Stimulated activated naive CD4-positive, alpha-beta T cell (primary cell): ENCODE measurements at places on chromosomes 11 and 22.

GRCh38 chr11:69666261-69666660 lies 8.9 kb downstream of the LTO1 start:
- DNase-seq, result no peak

GRCh38 chr11:106959386-106959785 lies 58.9 kb downstream of the GUCY1A2 start:
- DNase-seq, result no peak

GRCh38 chr11:115303929-115304531 lies 200.2 kb downstream of the CADM1 start:
- DNase-seq, result no peak

- no peak for DNase-seq
Observed at GRCh38 chr11:44191322-44192016, 96.0 kb downstream of the EXT2 start.

DNA sequence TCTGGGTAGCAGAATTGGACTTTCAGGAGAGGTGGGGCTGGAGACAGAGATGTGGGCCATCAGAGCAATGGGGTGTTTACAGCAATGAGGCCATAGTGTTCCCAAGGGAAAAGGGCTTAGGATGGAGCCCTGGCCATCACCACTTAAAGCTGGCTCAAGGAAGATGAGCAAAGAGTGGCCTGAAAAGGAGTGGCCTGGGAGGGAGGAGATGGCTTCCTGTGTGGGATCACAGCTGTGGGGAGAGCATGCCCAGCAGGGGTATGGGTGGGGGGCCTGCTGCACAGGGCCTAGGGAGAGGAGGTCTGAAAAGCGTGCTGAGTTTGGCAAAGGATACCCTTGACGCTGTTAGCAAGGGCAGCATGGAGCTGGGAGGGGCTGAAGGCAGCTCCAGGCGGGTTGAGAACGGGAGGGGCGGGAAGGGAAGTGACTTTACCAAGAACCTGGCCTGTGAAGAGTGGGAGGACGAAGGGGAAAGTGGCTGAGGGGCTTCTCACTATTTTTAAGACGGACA lies 13.9 kb downstream of the LRRC32 start:
- no peak for DNase-seq

GRCh38 chr11:10943968-10944367 lies 86.1 kb upstream of the ZBED5 start:
- no peak for DNase-seq

DNA sequence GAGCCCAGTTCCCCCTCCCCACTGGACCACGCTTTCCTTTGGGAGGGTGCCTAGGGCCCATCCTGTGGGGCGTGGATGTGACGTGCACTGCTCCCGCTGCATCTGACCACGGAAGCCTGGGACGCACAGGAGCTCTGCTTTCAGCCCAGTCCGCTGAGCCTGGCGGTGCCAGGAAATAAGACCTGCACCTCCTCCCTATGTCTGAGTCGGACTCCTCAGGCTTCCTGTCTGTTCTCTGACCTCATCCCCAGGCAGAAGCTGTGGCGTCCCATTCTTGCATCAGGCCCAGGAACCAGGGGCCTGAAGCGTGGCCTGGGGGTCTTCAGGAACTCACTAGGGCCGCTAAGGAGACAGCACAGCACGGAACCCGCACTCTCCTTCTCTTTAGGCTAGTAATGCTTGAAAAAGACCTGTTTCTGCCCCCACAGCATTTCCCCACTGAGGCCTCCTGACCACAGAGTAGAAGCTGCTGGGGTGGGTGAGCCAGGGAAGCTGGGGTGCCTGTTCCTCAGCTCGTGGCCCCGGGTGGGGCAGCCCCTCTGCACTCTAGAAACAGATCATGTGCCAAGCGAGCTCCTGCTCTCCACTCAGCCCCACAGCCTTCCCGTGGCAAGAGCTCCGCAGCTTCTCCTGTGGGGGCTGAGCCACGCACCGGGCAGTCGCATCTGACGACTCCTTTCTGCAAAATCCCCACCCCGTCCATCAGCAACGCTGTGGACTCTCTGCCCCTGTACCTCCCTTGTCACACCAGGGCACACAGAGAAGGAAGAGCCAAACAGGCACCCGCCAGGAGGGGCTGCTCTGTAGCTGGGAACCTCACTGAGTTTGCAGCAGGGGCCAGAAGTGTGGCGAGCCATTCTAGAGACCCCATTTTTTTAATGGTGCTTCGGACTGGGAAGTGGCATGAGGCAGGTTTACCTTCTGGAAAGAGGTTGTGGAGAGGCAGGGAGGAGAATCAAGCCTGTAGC lies 22.6 kb downstream of the MOV10L1 start:
- no peak for DNase-seq
